ENCODE measurements at places on chromosomes 2 and 18.
A peak's percentile ranks its signal among the peaks of the same experiment; 100 is the strongest.

GRCh38 chr2:149006883-149007543 is 31.5 kb upstream of the LYPD6B start:
- no peak for DNase-seq

DNA sequence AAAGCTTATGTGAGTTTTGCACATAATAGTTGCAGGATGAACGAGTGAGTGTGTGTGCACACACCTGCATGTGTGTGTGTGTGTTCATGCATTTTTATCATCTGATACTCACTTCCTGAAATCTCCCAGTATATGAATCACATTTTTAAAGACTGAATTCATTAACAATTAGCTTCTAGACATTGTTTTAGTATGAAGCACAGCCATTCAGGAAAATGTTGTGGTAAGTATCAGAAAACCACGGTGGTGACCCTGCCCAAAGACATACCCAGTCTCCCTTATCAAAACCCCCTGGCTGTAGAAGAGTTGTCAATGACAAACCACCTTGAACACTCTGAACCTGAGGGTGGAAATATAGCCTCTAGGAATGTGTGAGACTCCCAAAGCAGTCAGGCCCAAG is 220.8 kb downstream of the ALK start:
- DNase-seq: no peak

- peak; percentile 18 for DNase-seq
These were observed 25.2 kb upstream of the LCLAT1 start for GRCh38 chr2:30421604-30422443.

DNA sequence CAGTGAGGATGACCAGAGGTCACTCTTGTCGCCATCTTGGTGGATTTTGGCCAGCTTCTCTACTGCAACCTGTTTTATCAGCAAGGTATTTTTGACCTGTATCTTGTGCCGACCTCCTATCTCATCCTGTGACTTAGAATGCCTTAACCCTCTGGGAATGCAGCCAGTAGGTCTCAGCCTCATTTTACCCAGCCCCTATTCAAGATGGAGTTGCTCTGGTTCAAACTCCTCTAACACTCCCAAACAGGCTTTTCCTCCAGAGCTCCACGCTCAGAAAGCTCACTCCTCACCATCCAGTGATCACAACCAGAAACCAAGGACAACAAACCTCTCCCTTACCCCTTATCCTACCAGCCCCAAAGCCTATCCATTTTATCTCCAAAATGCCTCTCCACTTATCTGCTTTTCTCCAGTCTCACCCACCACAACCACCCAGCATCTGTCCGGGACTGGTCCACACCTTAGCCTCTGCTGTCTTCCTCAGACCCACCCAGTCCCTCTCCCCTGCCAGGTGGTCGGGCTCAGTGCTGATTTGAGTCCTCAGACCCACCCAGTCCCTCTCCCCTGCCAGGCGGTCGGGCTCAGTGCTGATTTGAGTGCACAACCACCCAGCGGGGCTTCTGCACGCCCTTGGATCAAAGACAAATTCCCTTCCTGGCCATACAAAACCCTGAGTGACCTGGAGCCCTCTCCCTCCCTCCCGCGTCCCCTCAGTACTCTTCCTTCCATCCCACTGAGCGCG is 11.7 kb upstream of the SMAD7 start:
- no peak for DNase-seq

GRCh38 chr2:169221745-169222369 is 140.5 kb downstream of the LRP2 start:
- peak; percentile 3 for DNase-seq

DNA sequence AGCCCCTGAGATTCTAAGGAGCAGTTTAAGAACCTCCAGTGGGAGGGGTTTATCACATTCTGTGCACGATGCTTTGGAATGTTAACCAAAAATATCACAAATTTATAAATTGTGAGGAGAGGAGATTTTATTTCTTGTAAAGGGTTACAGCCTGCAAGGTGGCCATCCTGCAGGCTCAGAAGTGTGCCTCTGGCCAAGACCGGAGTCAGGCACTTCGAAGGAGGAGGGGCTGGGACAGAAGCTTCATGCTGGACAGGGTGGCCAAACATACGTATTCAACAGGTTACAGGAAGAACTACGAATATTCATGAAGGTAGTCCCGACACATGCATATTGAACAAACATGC is 144.1 kb upstream of the NCK2 start:
- no peak for DNase-seq

GRCh38 chr2:171587567-171587966 is 65.3 kb downstream of the CYBRD1 start:
- DNase-seq: no peak

GRCh38 chr2:240147911-240148587 is 7.6 kb upstream of the OTOS start:
- DNase-seq: no peak

- DNase-seq: no peak
These were observed 941 bp downstream of the ZAP70 start for GRCh38 chr2:97714084-97714949.

- no peak for DNase-seq
These were observed 23.9 kb downstream of the SPTBN1 start for GRCh38 chr2:54480025-54480424.
